ENCODE measurements at places on chromosomes 5 and 9.

DNA sequence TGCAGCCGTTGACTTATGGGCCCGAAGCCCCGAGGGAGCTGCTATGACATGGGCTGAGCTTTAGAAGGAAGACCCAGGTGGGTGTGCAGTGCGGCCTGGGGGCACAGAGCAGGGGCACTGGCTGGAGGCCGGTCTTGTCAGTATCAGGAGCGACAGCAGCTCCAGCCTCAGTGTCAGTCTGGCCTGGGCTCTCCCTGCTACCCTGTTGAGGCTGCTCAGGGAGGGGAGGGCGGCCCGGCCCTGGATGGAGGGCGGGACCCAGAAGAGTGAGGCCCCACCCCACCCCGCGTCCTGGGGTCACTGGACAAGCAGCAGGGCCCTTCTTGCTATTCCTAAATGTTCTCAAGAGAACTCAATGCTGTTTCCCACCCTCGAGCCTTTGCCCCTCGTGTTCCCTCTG, 18.0 kb downstream of the GFI1B start:
- DNase-seq = peak; percentile 48

- DNase-seq = no peak
Observed at GRCh38 chr5:96972599-96973334, 36.9 kb downstream of the LNPEP start.

DNA sequence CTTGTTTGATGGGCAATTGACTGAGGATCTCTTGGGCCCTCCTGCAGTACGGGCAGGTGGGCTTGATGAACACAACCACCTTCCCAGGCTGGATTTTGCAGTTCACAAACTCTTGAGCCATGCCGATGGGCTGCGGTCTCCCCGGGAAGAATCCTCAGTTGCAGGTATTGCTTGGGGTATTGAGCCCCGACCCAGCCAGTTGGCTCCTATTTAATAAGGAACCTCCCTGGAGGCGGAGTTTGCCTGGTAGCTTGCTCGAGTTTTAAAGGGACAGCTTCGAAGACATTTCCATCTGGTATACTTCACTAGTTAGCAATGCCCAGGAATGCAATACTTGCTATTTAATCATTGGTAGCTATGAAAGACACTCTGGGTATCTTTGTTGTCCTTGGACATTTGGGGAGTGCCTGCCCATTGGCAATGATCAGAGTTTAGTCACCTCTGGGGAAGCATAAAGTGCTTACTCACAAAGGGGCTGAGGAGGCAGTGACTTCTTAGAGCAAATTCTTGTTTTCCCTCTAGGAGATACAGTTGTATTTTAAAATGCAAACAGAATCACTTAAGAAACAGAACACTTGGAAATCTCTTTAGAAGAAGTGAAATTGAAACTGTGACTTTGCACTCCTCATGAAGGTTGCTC, at the start of gene GLRX:
Gene GLRX, minus strand, starts transcription at position 185 of the 640 bp plus-strand sequence. Its CDS starts 64 bp downstream, at position 121.
- DNase-seq = peak; percentile 65

GRCh38 chr9:78622126-78622525, 325.2 kb downstream of the PSAT1 start:
- no peak for DNase-seq

- DNase-seq = no peak
Observed at GRCh38 chr9:86829496-86830046, 117.7 kb downstream of the GAS1 start.

DNA sequence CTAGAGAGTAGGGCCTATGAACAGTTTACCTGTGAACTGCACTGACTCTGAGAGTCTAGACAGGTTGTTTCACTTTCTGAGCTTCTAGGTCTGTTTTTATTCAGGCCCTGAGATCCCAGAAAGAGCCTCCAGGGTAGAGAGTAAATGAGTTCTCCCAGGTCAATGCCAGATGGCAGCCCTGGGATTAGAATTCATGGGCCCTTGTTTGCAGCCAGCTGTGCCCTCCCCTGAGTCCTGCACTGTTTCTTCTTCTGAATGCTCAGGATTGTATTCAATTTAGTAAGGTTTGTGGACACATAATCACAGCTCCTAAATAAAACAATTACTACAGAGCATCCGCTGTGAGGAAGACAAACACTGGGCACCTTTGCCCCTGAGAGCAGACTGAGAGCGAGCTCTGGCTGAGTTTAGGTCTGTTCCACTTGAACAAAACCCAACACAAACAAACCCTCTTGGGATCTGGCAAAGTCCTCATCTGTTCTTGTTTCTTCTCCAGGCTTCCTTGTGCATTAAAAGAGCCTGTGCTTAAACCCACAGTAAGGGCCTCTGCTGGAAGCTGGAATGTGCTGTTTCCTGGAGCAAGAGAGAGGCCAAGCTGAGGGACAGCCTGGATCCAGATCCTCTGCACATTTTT, 29.9 kb downstream of the FAM219A start:
- no peak for DNase-seq
